ENCODE measurements at places on chromosomes 5 and 9.
A peak's percentile ranks its signal among the peaks of the same experiment; 100 is the strongest.

GRCh38 chr9:137728444-137729311, 109.9 kb downstream of the EHMT1 start:
- no peak for DNase-seq

GRCh38 chr9:112288029-112288428, 45.4 kb downstream of the PTBP3 start:
- no peak for DNase-seq

GRCh38 chr9:111282845-111283244, 47.2 kb downstream of the OR2K2 start:
- DNase-seq = no peak

GRCh38 chr5:131210151-131210510, 39.4 kb downstream of the LYRM7 start:
- no peak for DNase-seq

- no peak for DNase-seq
Observed at GRCh38 chr9:94167376-94167890, 83.2 kb downstream of the PTPDC1 start.

DNA sequence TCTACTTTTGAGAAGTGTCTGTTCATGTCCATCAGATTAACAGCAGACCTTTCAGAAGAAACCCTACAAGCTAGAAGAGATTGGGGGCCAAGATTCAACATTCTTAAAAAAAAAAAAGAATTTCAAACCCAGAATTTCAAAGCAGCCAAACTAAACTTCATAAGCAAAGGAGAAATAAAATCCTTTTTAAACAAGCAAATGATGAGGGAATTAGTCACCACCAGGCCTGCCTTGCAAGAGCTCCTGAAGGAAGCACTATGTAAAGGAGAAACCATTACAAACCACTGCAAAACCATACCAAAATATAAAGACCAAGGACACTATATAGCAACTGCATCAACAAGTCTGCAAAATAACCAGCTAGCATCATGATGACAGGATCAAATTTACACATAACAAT, 124.6 kb upstream of the PDE4D start:
- DNase-seq = no peak

GRCh38 chr9:112508377-112508776, 21.8 kb downstream of the KIAA1958 start:
- DNase-seq = no peak

- DNase-seq = peak; percentile 37
Observed at GRCh38 chr9:69149321-69149807, 24.7 kb upstream of the TJP2 start.

DNA sequence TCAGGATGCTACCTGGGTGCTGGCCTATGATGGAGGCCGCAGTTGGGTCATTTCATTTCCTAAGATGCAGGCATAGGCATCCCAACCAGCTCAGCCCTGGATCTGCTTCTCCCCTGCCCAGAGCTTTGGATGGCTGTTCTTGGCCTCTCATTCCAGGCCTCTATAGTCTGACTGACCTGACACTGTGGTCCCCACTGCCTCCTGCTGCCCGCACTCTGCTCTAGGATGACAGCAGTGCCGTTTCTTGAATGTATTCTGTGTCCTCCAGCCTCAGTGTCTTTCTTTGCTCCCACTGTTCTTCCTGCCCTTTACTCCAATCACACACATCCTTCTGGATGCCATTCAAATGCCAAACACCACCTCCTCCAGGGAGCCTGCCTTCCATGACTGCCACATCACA, 235.7 kb downstream of the HSPA4 start:
- DNase-seq = peak; percentile 59

GRCh38 chr5:7010591-7010990, 297.4 kb downstream of the TENT4A start:
- DNase-seq = peak; percentile 4

- peak; percentile 94 for DNase-seq
Observed at GRCh38 chr5:68367287-68367686, 151.7 kb downstream of the PIK3R1 start.

DNA sequence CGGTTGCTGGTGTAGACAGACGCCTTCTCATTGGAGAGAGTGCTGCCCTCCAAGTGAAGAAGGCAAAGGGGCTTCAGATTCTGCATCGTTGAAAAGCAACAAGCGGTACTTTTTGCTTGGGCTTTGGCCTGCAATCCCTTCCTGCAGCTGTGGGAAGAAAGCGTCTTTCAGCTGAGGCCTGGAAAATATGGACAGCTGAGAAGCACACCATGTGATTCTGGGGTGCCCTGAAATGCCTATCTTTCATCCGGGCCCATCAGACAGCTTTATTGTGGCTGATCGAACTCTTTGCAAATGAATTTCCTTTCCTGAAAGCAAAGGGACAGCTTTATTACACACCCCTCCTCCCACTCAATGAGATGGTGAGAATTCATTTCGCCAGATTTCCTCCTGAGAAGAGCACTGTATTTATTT, 74.0 kb downstream of the NSG2 start:
- DNase-seq = no peak

DNA sequence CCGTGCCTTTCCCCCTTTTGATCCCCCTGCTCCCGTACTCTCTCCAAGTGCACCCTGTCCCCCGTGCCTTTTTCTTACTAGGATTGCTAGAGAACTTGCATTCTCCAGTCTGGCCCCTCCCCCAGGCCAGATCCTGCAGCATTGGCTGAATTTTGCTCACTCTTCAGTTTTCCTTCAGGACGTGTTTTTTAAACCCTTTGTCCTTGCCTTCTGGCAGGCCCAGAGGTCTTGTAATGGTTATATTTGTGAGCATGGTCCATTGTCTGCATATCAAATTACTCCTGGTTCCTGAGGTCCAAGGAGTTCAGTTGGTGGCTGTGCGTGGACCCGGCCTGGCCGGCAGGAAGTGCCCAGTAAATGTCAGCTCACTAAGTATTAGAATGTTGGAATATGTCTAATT, 606 bp downstream of the TBC1D13 start:
- peak; percentile 31 for DNase-seq

- no peak for DNase-seq
Observed at GRCh38 chr5:115573133-115573532, 28.6 kb upstream of the FEM1C start.

DNA sequence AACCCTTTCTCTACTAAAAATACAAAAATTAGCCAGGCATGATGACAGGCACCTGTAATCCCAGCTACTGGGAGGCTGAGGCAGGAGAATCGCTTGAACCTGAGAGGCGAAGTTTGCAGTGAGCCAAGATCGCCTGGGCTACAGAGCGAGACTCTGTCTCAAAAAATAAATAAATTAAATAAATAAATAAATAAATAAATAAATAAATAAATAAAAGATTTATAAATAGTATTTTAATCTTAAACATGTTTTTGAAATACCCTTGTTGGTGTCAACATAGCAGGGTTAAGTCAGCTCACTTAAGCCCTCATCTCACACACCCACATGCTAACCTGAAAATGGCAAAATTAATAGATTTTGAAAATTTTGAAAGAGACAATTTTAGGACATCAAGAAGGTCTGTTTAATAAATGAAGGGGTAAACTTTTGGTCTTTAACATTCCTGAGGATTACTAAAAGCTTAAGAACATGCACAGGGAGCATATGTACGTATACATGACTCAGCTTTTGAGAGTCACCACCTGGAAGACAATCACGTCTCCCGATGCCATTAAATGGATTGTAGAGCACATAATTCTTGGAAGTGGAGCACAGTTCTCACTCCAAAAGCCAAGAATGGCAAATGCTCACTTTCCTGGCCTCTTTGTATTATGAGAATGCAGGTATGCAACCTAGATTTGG, 202.5 kb downstream of the GDNF start:
- DNase-seq = no peak

DNA sequence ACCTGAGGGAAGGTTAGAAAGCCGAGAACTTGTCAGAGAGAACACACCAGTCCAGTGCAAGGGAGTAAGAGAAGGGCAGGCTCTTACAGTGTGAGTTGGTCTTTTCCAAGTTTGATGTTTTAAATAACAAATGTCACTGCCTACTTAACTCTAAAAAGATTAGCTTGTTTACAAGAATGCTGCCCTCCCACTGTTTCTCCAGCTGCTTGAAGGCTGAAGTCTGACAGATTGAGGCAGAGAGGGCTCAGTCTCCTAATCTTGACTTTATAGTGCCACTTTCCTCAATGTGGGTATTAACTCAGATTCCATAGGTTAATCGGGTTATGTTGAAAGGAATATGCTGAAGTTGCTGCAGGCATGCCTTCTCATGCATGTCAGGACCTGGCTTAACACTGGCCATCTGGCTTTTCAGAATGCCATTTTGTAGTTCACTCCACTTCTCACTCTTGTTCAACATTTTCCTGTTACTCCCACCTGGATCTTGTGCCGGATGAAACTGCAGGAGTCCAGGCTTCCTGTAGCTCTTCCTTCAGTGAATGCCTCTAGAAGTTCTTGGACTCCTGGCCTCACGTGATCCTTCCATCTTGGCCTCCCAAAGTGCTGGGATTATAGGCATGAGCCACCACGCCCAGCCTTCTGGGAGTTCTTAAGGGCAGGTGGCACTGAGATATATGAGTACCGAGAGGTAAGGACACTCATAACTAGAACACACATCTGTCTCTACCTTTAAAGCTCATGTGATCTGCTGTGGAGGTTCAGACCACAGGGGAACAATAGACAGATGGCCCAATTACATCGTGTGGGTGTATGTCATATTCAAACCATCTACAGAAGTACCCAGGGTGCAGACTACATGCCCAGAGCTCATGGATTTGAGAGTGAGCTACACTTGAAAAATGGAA, 249.7 kb downstream of the ARHGAP26 start:
- no peak for DNase-seq

GRCh38 chr5:116446356-116447005, 128.1 kb downstream of the SEMA6A start:
- no peak for DNase-seq

GRCh38 chr5:30994176-30994575, 199.3 kb upstream of the CDH6 start:
- DNase-seq = no peak

DNA sequence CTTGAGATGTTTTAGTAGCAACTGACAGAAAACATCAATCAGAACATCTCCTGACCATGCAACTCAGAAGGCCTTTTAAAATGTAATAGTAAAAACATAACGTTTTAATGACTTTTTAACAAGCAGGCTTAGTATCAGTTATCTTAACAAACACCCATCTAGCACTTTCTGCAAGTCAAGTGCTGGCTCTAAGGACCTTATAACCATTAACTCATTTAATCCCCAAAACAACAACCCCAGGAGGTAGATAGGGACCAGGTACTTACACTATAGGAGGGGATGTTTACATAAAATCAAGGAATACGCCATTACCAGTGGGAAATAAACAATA, 41.8 kb downstream of the ROR2 start:
- no peak for DNase-seq

DNA sequence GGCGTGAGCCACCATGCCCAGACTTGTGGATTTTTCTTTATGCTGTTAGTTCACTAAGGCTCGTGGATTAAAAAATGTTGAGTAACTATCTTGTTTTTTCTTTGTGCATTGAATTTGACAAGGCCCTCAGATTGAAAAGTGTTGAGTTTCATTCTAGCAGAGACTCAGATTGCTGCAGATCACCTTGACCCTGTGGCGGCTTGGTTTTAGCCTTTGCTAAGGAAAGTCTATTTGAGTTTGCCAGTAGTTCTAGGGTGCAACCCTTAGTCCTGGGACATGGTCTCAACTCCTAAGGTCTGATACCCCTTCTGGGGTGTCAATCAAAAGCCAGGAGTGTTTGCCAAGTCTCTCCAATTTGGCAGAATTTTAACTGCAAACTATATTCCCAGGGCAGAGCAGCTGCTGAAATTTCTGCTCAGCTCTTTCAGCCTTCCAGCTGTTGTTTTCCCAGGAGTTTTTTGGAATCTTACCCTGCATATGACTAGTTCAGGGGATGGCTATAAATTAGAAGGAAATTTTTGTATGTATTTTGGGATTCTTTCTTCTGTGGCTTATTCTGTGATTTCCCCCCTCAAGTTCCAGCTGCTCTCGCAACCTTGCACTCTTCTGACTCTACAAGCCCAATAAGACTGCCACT, 84.3 kb upstream of the HAND1 start:
- DNase-seq = no peak

- peak; percentile 18 for DNase-seq
Observed at GRCh38 chr5:30804739-30805505, 388.6 kb upstream of the CDH6 start.

DNA sequence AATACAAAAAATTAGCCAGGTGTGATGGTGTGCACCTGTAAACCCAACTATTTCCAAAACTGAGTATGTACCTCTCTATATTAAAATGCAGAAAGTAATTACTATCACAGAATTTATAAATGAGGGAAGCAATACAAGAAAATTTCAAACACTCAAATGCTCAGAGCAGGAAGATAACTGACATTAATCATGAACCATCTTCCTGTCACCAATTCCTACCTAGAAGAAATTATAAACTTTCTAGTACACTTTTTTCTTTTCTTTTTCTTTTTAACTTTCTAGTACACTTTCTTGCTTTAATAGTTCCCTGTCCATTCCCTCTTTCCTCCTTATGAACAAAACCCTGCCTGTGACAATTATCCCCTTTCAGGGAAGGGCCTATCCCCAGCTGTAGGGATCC, 106.8 kb downstream of the MED27 start:
- no peak for DNase-seq

- peak; percentile 81 for DNase-seq
Observed at GRCh38 chr5:60649288-60649917, 50.6 kb downstream of the DEPDC1B start.

GRCh38 chr9:16992138-16992537, 121.7 kb upstream of the BNC2 start:
- no peak for DNase-seq

DNA sequence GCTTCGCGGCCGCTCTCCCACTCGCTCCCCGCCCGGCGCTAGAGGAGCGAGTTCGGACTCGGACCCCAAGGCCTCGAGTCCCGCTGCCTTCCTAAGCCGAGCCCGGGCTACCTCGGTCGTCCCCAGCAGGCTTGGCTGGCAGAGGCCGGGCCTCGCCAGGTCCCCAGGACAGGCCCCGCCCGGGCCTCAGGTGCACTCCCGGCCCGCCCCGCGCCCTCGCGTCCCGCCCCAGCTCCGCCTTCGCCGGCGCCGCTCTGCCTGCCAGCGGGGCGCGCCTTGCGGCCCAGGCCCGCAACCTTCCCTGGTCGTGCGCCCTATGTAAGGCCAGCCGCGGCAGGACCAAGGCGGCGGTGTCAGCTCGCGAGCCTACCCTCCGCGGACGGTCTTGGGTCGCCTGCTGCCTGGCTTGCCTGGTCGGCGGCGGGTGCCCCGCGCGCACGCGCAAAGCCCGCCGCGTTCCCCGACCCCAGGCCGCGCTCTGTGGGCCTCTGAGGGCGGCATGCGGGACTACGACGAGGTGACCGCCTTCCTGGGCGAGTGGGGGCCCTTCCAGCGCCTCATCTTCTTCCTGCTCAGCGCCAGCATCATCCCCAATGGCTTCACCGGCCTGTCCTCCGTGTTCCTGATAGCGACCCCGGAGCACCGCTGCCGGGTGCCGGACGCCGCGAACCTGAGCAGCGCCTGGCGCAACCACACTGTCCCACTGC, at the start of gene SLC22A5:
Gene SLC22A5, plus strand, starts transcription at position 237 of the 707 bp plus-strand sequence. Its CDS starts 263 bp downstream, at position 500.
- peak; percentile 73 for DNase-seq

DNA sequence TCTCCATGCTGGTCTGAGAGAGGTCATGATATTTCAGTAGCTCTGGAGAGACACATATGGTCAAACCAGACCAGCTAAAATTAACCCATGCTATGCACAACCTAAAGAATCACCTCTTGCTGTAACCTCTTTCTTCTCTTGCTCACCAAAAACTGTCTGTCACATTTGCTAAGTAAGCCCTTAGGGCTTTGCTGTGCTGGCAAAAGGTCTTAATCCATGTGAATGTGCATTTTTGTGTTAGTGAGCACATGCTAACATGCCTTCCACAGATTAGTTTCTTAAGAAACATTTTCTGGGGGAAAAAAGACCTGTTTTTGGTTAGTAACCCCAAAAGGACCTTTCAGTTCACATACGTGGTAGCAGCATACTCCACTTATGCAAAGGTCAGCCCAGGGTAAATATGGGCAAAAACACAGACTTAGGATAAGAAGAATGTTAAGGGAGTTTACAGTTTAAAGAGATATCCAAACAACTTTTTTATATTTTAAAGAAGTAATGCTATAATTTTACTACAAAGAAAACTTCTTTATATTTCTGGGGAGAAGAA, 124.2 kb upstream of the CCDC152 start:
- DNase-seq = no peak

Measured in hematopoietic multipotent progenitor cell treated with erythropoietin and hydrocortisone succinate and interleukin-3 and kit ligand, for 4 days (in vitro differentiated cells).